Stimulated activated CD4-positive, alpha-beta T cell treated with anti-CD3 and anti-CD28 coated beads, Interleukin-2, amount 100 ng/mL, for 24 hours (primary cell): ENCODE measurements at places on chromosomes 2 and 18.

DNA sequence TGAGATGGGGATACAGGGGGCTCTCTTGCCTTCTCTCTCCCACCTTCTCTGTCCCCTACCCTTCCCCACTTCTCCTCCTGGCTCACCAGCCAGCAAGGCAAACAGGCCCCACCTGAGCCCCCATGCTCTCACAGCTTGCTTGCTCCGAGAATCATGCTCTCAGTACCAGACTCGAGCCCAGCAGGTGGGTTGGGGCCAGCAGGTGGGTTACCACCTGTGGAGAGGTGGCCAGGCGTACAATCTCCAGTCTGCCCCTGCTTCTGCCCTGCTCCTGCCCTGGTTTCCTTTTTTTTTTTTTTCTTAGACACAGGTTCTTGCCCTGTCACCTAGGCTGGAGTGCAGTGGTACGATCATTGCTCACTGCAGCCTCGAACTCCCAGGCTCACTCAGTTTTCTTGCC is 214.5 kb downstream of the SH3RF3 start:
- no peak for DNase-seq

- DNase-seq, result no peak
Observed at GRCh38 chr2:158774681-158775080, 20.4 kb upstream of the DAPL1 start.

GRCh38 chr2:55114082-55114481 is 63.8 kb upstream of the RTN4 start:
- no peak for DNase-seq

GRCh38 chr2:84300696-84301029 is 158.4 kb downstream of the SUCLG1 start:
- DNase-seq, result no peak
